Endothelial cell of umbilical vein (primary cell): ENCODE measurements at places on chromosomes 12 and 14. TPM values are rescaled to one million over a fixed set of nuclear protein-coding genes. Genes with fewer than 3 reads are reported as not detected.
A peak's percentile ranks its signal among the peaks of the same experiment; 100 is the strongest.

The KRT76 gene
- not detected in 2 replicates for total RNA-seq

The TMEM132C gene
- total RNA-seq, result not detected in 2 replicates

The UNC79 gene
- not detected in 2 replicates for total RNA-seq

The CFAP54 gene
- 21.5 and 26.9 TPM in 2 replicates for total RNA-seq

DNA sequence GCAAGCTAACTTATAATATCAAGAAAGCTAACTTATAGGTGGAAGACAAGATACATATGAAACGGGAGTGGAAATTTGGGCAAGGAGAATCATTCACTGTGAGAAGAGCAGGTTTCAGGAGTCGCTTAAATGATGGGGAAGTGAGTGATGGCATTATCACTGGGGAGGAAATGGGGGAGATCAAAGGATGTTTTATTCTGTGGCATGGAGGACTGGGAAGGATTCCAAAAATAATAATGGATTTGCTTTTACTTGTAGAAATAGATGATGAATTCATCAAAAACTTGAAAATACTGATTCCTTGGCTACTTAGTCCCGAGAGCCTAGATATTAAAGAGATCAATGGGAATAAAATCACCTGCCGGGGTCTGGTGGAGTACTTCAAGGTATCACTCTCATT, 47.8 kb downstream of the SAV1 start:
- H3K27me3 ChIP-seq, result no peaks in the 10 kb centered on the region
- no peak overlapping the region for H3K27ac ChIP-seq
- DNase-seq, result peak; percentile 39
- no peak overlapping the region for H3K4me3 ChIP-seq

DNA sequence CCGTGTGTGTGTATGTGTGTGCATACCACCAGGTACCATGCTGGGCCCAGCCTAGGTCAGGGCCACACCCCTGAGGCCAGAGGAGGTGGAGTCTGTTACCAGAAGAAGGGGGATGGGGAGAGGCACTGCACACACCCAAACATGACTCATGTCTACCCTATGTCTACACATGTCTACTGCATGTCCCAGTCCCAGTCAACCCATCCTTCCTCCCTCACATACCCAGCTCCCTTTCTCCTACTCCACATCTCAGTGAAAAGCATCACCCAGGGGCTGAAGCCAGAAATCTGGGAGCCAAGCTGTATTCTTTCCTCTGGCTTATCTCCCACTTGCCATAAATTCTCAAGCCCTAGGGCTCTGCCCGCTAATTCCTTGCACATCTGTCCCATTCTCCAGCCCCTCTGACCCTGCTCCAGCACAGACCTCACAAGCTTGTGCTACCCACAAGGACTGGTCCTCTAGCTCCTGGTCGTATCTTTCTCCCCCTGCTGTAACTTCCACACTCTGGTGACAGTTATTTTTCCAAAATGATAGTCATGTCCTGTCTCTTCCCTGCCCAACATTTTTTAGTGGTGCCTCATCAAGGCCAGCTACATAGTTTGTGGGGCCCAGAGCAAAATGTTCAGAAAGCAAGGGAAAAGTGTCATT, 18.0 kb upstream of the APPL2 start:
- H3K36me3 ChIP-seq, result no peaks in the 10 kb centered on the region
- peaks cover 20% of the 10 kb centered on the region for H3K4me1 ChIP-seq
- no peaks in the 10 kb centered on the region for H3K27me3 ChIP-seq
- peak; percentile 38 for DNase-seq
- H3K4me3 ChIP-seq, result no peak overlapping the region

- DNase-seq, result no peak
- no peak overlapping the region for H3K27ac ChIP-seq
- no peaks in the 10 kb centered on the region for H3K4me1 ChIP-seq
- no peaks in the 10 kb centered on the region for H3K36me3 ChIP-seq
- H3K4me3 ChIP-seq, result no peak overlapping the region
- H3K27me3 ChIP-seq, result no peaks in the 10 kb centered on the region
Observed at GRCh38 chr14:31219169-31219568, 11.6 kb upstream of the HECTD1 start.

DNA sequence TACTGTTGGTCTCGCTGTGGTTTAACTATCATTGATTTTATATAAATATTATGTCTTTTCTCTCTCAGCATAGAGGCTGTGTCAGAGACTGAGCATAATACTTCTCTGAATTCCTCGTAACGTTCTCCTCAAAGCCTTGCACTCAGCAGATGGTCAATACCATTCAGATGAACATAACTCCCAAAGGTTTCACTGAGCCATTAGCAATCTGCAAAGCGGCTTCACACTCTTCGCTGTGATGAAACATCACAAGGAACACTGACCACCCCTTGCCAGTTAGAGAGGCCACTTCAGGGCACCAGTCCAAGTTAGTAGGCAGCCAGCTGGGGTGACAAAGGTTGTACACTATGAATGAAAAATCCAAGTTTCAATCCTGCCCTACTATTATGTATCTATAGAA, 30.1 kb upstream of the STON2 start:
- no peak overlapping the region for H3K27ac ChIP-seq
- H3K27me3 ChIP-seq, result peaks cover 13% of the 10 kb centered on the region
- H3K4me3 ChIP-seq, result no peak overlapping the region
- H3K36me3 ChIP-seq, result no peaks in the 10 kb centered on the region
- DNase-seq, result no peak
- H3K4me1 ChIP-seq, result no peaks in the 10 kb centered on the region

DNA sequence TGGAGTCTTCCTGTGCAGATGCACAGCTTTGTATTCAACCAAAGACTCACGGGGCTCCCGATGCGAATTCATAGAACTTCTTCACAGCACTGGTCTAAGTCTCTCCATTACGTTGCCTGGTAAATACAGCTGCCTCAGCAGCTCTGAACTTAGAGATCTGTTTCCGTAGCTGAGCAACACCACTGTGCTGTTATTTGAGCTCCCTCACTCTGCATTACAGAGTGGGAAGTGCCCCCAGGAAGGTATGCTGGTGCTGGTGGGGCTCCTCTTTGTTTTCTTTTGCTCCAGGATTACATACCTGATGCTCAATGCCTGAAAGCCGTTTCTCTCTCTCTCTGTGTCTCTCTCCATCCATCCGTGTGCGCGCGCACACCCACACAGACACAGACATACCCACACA, 227.5 kb upstream of the RMST start:
- H3K36me3 ChIP-seq, result no peaks in the 10 kb centered on the region
- no peak overlapping the region for H3K4me3 ChIP-seq
- H3K4me1 ChIP-seq, result no peaks in the 10 kb centered on the region
- no peak overlapping the region for H3K27ac ChIP-seq
- no peaks in the 10 kb centered on the region for H3K27me3 ChIP-seq
- DNase-seq, result no peak

DNA sequence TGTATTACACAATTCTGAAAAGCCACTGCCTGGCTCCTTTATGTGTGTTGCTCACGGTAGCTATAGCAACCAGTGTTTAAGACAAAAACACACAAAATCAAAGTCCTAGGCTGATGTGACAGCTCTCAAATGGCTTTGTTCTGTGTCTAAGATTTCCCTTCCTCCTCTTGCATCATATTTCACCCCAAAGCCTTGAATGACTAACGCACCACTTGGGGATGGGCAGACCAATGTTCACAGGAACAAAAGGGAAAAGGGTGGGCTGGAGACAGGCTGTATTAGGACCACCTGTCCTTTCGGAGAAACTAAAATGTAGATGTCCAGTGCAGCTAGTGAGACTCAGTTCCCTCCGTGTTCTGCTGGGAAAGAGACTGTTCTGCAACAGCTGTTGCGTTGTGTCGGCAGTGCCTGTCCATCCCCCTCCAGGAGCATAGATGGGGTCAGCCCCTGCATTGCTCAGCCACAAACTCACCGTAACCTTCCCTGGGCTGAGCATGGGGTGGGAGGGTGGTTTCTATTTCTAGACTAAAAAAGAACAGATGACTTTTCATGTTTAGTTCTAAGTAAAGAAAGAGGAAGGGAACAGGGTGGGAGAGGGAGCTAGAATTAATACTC, 26.8 kb upstream of the DAAM1 start:
- H3K4me3 ChIP-seq, result no peak overlapping the region
- peak; percentile 37 for DNase-seq
- no peaks in the 10 kb centered on the region for H3K27me3 ChIP-seq
- H3K36me3 ChIP-seq, result no peaks in the 10 kb centered on the region
- H3K27ac ChIP-seq, result no peak overlapping the region

DNA sequence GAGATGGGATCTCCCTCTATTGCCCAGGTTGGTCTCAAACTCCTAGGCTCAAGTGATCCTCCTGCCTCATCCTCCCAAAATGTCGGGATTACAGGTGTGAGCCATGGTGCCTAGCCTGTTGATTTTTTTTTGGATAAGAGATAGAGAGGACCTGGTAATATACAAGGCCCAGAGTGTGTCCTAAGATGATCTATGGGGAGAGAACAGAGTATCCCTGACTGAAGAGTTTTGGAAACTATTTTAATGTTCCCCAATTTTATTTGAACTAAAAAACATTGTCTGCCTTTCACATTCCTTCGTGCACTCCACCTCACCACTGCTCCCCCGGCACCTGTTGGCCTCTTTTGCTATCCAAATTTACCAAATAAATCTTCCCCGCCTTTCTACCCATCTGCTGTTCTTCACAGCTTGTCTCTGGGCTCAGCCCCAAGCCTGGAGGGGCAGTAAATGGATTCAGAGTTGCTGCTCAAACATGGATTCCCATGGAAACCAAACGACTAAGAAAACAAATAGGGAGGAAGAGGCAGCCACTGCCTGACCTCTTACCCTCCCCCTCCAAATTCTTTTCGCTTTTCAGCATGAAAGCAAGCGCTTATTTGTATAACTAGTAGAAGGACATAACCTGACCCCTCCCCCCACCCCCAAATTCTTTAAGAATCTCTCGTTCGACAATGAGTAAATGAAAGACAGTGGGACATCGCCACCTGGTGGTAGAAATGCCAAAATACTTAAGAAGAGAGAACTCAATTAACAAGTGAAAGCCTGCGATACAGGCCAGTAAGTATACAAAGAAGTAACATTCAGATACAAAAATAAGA, 22.6 kb downstream of the OR10G3 start:
- peaks cover 5% of the 10 kb centered on the region for H3K4me1 ChIP-seq
- no peaks in the 10 kb centered on the region for H3K36me3 ChIP-seq
- DNase-seq, result peak; percentile 88
- H3K4me3 ChIP-seq, result no peak overlapping the region

DNA sequence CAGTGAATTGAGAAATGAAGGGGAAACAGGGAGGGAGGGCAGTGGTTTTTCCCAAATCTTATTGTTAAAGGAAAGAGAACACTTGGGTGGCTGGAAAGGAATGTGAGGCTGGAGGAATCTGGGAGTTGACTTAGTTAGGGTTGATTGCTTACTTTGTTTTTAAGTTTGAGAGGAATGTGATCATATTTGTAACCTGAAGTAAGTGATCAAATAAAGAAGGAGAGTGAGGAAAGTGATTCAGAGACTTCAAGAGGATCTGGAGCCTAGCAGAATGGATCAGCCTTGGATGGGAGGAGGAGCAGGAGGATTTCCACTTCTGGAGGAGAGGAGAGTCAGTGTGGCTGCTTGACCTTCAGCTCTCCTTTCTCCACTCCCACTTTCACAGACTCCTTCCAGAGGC, 6.0 kb upstream of the LRP6 start:
- peaks cover under 1% of the 10 kb centered on the region for H3K4me1 ChIP-seq
- H3K36me3 ChIP-seq, result no peaks in the 10 kb centered on the region
- no peaks in the 10 kb centered on the region for H3K27me3 ChIP-seq
- no peak overlapping the region for H3K4me3 ChIP-seq
- no peak for DNase-seq
- H3K27ac ChIP-seq, result no peak overlapping the region

DNA sequence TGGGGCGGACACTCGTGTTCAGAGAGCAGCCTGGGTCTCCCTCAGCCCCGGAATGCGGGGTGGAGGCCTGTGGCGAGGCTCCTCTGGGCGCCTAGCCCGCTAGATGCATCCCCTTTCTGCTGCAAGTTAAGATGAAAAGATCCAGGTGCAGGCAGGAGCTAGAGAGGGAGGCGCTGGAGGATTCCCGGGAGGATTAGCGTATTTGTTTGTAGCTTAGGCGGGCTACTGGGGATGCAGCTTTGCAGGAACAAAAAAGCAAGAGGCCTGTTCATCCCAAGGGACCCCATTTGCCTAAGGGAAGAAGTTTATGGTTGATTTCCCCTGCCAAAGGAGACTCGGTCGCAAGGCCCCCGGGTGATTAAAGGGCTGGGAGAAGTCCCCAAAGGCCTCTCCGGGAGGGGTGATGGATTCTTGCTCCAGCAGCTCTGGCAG, 824 bp downstream of the CCDC177 start:
- no peak for DNase-seq
- no peak overlapping the region for H3K4me3 ChIP-seq
- H3K27ac ChIP-seq, result no peak overlapping the region
- H3K4me1 ChIP-seq, result peaks cover 9% of the 10 kb centered on the region
- peaks cover 57% of the 10 kb centered on the region for H3K27me3 ChIP-seq

GRCh38 chr14:63939006-63939270, 86.1 kb downstream of the SYNE2 start:
- DNase-seq, result no peak
- no peaks in the 10 kb centered on the region for H3K27me3 ChIP-seq
- H3K36me3 ChIP-seq, result no peaks in the 10 kb centered on the region
- no peak overlapping the region for H3K4me3 ChIP-seq
- H3K27ac ChIP-seq, result no peak overlapping the region

DNA sequence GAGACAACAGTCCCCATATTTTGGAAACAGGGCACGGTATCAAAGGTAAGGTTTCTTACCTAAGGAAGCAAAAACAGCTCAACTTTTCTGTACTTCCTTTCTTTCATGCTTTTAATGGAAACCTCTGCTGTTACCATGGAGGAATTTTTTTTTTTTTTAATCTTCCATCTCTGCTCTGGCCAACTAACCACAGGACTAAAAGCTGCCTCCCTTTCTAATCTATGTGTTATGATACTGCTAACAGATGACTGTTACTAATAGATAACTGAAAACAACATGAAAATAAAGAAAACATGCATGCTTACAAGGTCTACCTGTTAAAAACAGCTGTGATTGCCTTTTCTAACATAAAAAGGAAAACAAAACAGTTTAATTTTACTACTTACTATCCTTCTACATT, 168.4 kb downstream of the SOX5 start:
- H3K4me1 ChIP-seq, result peaks cover 2% of the 10 kb centered on the region
- no peak overlapping the region for H3K4me3 ChIP-seq
- no peaks in the 10 kb centered on the region for H3K27me3 ChIP-seq
- no peaks in the 10 kb centered on the region for H3K36me3 ChIP-seq

DNA sequence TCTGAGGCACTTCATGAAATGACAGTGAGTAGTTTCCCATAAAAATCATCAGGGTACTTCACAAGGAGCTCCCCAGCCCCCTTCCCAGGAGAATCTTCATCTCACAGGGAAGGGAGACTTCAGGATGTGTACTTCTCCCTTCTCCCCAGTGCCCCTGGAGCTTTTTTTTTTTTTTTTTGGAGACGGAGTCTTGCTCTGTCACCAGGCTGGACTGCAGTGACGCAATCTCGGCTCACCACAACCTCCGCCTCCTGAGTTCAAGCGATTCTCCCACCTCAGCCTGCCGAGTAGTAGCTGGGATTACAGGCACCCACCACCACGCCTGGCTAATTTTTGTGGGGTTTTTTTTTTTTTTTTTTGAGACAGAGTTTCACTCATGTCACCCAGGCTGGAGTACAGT, 10.4 kb downstream of the ITPK1 start:
- no peaks in the 10 kb centered on the region for H3K36me3 ChIP-seq
- no peaks in the 10 kb centered on the region for H3K27me3 ChIP-seq
- DNase-seq, result no peak
- no peaks in the 10 kb centered on the region for H3K4me1 ChIP-seq
- H3K27ac ChIP-seq, result no peak overlapping the region
